ENCODE measurements at places on chromosomes 16 and 17.

GRCh38 chr17:48819466-48819865, 2.4 kb upstream of the TTLL6 start:
- DNase-seq = no peak

DNA sequence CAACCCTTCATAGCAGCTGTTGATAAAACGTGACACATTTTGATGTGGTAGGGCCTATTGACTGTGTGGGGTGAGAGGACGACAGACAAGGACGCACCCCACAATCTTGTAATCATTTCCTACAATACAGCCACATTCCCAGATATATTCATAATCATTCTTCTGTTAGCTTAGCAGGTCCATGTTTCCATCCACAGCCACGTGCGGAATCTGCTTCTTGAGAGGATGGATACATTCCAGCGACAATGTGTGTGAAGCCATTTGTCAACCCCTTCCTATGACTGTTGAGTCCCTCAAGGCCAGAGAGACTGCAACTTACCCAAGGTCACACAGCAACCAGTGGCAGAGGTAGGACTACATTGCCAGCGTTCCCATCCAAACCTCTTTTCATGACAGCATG, 8.7 kb upstream of the COPS3 start:
- DNase-seq = no peak

- DNase-seq = peak; percentile 89
Measured at GRCh38 chr17:13415871-13416416, 185.8 kb downstream of the HS3ST3A1 start.

DNA sequence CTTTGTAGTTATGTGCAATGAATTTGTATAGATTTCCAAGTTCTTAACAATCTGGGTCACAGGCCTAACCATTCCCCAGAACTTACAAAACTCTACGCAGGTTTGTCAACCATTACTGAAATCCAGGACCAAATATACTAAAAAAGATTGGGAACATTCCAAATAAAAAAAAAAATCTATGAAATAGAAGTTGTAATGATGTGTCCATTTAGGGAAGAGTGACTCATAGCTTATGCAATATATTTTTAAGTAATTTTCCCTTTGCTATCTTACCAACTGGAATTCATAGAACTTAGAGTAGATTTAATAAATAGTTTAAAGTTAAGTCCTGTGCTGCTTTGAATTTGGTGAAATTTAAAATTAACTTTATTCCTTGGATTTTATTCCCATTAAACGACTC, 393.2 kb downstream of the PMP22 start:
- DNase-seq = peak; percentile 69

DNA sequence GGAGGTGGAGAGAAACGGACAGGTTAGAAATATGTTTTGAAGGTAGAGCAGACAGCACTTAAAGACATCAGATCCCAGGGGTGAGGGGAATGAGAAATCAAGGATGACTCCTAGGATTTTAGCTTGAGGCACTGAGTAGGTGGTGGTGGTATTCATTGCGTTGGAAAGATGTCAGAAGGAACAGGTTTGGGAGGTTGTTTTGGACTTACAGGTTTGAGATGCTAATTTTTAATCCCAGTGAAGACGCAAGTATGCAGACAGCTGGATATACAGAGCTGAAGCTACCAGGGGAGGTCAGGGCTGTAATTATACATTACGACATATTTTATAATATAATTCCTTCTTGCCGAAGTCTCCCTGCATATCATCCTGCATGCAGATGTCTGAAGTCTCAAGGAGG, 433.3 kb downstream of the XYLT1 start:
- no peak for DNase-seq

DNA sequence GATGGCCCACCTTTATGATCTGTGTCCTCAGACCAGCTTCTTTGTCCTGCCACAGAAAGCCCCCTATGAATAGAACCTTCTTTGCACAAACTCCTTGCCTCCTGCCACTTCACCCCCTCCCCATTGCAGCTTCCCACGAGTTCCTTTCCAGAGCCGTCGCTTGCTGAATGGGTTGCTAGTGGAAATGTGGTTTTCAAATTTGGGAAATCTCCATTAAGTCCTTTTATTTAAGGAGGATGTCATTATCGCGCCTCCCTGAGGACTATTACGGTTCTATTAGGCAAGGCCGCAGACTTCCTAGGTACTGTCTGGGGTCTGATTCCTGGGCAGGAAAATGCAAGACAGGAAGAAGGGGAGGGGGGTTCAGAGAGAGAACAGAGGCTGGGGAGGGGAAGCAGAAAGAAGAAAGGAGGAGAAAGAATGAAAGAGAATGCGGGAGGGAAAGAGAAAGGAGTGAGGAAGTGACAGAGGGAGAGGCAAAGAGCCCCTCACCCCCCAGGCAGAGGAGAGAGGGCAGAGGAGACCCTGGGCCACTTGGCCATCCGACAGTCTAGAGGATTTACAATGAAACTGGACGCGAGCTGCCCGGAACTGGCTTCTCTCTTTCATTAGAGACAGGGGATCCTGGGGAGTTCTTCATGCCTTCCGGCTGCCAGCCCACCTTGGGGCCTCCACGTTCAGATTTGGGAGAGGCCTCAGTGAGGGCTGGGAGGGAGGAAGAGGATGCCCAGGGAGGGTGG, 31.7 kb upstream of the ETV4 start:
- no peak for DNase-seq

- DNase-seq = no peak
Measured at GRCh38 chr17:80786470-80786869, 205.2 kb upstream of the CHMP6 start.

- DNase-seq = no peak
Measured at GRCh38 chr16:25264597-25264996, 7.0 kb upstream of the ZKSCAN2 start.

DNA sequence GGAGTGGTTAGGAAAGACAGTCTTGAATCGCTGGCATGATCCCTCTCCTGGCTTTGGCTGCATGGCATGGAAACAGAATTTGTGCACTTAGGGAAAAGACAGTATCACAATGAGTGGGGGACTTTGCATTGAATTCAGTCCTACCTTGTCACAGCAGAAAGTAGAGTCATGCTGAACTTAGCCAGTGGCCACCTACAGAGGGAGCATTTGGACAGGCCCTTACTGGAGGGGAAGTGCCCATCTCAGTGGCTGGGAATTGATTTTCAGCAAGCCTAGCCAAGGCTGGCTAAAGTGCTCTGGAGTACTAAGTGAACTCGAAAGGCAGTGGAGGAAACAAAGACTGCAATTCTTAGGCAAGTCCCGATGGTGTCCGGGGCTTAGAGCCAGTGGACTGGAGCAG, 364.3 kb upstream of the TOM1L1 start:
- DNase-seq = no peak

DNA sequence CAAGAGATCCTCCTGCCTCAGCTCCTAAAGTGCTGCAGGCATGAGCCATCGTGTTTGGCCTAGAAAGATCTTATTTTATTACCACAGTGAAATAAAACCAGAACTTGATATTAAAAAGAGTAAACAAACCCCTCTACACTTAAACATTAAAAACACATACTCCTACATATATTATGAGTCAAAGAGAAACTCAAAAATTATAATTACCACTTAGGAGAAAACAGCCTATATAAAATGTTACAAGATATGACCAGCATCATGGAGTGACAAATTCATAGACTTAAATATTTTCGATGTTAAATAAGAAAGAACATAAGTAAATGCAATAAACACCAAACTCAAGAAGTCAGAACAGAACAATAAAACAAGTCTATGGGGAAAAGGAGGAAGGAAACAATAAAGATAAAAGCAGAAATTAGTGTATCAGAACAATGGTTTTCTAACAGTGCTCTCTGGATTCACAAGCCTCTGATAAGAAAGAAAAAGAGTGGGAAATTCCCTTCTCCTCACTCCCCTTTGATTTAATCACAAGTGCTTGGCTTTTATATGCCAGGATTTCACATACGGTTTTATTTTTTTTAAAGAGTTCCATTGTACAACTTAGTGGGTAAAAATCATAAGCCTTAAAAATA, 23.0 kb downstream of the SKAP1 start:
- no peak for DNase-seq

- DNase-seq = no peak
Measured at GRCh38 chr17:31296142-31296541, 897 bp downstream of the OMG start.

DNA sequence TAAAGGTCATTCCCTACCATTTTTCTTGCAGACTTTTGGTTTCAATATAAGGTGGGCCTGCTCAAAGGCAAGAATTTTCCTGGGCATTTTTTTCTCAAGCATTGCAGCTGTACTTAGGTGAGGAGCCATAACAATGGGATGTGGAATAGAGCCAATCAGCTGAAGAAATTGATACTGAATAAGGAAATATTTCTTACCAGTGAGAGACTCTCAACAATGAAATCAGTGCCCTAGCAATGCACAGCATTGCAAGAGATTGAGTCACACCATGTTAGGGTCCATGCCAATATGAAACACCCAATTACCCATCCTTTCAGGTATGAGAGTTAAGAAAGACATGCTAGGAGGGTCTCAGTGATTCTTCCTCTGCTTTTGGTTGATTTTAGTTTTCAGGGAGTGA, 237.6 kb downstream of the SOX9 start:
- DNase-seq = peak; percentile 86

- no peak for DNase-seq
Measured at GRCh38 chr16:70496513-70496912, 26.8 kb downstream of the COG4 start.

DNA sequence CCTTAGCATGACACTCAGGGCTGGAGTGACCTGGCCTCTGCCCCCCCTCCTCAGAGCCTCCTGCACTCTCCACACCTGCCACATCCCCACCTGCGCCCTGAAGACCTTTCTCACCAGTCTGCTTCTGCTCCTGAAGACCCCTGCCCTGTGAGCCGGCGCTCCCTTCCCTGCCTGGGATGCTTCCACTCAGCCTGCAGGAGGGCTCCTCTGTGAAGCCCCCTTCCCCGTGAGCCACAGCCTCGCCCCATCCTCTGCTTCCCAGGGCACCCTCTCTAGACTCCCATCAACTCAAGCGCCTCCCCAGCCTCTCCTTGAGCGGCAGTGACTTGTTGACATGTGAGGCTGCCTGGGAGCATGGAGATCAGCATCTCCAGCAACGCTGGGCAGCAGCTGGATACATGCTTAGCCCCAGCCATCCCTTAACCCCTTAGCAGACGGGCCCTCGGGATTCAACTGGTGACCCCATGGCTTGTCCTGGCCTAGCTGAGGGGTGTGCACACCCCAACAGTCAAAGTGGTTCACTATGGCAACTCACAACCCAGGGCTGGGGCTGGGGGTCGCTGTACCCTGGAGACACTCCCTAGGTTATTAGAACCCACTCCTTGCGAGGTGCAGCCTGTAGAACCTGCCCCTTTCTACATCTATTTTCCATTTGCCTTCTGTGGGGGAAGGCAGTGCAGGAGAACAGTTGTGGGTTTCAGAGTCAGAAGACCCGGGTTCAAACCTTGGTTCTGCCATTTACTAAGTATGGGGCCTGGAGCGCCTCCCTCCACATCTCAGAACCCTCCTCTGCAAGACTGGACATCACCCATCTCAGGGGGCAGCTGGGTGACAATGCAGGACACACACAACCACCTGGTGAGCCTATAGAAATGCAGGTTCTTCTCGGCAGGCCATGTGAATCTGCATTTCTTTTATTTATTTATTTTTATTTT, 21.5 kb downstream of the TMEM235 start:
- DNase-seq = no peak
